ENCODE measurements at places on chromosomes 12 and 14.
A peak's percentile ranks its signal among the peaks of the same experiment; 100 is the strongest.

DNA sequence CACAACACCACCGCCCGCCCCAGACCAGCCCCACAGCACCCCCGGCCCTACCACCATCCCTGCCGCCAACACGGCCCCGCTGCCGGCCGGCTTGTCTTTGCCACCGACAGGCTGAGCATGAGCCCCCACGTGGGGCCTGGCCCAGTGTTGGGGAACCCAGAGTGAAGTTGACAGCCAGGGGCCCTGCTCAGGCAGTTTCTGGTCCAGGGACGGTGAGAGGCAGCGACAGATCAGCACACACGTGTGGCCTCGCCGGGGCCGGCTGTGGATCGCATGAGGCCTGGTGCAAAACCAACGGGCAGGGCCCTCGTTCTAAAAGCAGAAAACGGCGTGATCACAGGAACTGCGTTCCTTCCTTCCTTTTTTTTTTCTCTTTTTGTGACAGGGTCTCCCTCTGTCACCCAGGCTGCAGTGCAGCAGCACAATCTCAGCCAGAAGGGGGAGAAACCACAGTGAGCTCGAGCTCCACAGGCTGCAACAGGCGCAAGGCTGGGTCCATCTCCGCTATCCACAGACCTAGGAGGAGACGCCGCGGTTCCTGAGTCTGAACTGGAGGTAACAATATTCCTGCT lies 50.5 kb upstream of the FBRSL1 start:
- no peak for ATAC-seq

- ATAC-seq, result no peak
Measured at GRCh38 chr14:104729835-104730181, 5.8 kb downstream of the ADSS1 start.

DNA sequence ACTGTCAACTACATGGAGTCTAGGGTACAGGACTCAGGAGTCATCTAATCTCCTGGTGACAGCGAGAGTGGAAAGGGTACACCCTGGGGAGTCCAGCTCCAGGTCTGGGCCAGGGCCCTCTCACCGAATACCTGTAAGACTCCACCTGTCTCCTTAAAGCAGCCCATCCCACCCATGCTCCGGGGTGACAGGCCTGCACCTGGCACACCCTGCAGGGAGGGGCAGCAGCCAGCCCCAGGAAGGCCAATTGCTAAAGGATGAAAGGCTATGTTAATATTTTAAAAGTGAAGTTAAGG lies 45.5 kb downstream of the STX2 start:
- no peak for ATAC-seq

DNA sequence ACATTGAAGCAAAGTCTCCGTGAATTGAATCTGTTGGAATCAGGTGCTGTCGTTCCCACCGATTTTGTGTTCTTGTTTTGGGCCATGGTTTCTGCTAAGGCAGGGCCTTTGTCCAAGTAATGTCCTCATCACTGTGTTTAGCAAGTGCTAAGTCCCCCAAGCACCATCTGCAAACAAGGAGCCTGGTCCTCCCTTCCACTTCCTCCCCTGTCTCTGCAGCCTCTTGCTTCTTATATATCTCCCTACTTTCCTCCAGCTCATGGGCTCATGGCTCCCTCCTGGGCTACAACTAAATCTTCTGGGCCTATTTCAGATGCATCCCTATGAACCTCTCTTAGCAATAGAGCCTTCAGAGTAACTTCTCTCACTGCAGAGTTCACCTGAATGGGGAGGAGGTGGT lies 25.8 kb upstream of the CMKLR1 start:
- ATAC-seq, result no peak

GRCh38 chr12:24441458-24441857 lies 492.0 kb upstream of the SOX5 start:
- ATAC-seq, result no peak

DNA sequence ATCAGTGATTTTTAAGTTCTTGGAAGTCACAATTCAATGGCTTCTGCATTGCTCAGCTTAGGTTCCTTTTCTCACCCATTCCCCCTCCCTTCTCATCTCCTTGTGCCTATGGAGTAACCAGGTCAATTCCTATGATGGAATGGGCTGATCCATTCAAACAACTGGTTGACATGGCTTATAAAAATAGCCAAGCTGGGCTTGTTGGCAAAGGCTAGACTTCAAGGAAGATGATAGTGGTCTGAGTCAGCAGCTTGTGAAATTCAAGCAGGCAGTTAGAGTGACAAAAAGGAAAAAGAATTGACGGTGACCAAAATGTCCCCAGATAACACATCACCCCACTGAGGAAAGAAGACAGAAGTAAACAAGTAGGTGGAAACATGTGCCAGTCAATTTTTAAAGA lies 119.9 kb upstream of the PCED1B start:
- ATAC-seq, result no peak

DNA sequence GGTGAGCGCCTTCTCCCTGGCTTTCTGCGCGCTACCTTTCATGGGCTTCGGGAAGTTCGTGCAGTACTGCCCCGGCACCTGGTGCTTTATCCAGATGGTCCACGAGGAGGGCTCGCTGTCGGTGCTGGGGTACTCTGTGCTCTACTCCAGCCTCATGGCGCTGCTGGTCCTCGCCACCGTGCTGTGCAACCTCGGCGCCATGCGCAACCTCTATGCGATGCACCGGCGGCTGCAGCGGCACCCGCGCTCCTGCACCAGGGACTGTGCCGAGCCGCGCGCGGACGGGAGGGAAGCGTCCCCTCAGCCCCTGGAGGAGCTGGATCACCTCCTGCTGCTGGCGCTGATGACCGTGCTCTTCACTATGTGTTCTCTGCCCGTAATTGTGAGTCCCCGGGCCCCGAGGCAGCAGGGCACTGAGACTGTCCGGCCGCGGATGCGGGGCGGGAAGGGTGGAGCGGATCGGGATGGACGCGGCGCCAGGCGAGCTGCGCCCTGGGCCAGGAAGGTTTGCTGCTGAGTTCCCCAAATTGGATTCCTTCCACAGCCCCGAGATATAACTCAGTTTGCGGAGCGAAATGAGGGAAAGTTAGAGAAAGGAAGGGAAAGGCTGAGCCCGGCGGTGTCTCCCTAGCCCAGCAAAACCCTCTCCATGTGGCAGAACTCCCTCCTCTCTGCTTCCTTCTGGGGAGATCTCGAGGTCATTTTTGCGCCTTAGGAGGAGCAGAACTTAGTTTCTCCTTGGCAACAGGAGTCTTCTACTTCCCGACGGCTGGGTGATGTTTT lies 972 bp downstream of the PTGDR start:
- ATAC-seq, result peak; percentile 33

GRCh38 chr12:55658635-55659391 lies 22.1 kb downstream of the OR10P1 start:
- ATAC-seq, result no peak

GRCh38 chr12:43338848-43339526 lies 213.0 kb downstream of the ADAMTS20 start:
- ATAC-seq, result no peak

- ATAC-seq, result no peak
Measured at GRCh38 chr14:60590991-60591414, 58.3 kb downstream of the SIX1 start.

- no peak for ATAC-seq
Measured at GRCh38 chr12:12812618-12813119, 477 bp upstream of the DDX47 start.

DNA sequence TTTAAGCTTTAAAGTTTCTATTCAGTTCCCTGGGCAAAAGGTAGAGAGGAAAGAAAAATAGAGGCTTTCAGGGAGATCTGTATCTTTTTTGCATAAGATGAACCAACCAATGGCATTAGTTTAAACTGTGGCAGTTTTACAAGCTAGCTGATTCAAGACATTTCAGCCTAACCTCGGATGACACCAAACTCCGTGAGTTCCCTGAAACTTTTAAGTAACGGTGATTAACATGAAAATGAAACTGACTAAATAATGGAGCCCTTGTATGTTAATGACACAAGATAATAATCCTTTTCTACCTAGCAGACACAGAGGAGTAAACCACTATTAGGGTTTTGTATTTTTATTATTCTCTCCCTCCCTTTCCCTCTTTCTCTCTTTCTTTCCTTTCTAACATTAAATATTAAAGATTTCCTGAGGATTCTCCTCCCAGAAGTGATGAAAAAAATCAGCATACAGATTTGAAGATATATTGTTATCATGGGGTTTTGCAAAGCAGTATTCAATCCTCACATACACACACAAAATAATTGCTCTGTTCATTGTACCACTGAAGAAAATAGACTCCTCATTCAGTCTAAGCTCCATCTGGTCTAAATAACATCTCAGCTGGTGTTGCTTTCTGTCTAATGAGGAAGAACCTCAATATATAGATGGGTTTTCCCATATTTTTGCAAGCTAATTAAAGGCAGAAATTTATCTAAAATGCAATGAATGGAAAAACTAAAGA lies 483.8 kb downstream of the NOVA1 start:
- no peak for ATAC-seq

- no peak for ATAC-seq
Measured at GRCh38 chr14:51073731-51074130, 21.2 kb downstream of the TRIM9 start.
